ENCODE measurements at places on chromosomes 3 and 15.

DNA sequence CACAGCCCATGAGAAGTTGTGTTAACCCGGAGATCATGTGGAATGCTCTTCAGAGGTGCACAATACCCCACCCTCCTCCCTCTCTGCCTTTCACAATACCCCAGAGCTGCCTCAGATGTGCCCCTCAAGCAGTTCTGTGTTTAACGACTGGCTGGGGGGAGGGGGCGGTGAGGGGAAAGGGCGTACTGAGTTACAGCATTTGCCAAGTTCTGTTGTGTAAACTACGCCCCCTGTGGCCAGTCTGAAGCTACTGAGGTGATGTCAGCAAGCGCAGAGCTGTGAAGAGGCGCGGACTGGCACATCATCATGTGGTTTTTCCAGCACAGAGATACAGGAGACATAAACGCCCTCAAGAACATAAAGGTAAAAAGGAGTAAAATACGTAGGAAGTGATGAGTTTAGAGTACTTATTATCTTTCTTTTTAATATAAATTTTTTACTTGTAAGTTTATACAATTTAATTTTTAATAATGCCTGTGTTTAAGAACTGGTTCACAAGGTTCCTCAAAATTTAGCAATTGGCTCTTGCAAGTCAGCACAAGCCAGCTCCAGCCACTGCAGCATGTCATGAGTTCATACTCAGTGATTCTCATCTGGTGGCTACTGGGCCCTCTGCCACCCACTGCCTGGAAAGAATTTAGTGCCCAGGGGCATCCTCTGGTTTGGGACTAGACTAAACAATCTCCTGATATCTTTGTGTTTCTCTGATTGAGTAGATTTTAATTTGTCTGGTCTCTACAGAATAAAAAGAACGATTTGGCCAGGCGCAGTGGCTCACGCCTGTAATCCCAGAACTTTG is 1.7 kb downstream of the EPB42 start:
- no peak for DNase-seq

DNA sequence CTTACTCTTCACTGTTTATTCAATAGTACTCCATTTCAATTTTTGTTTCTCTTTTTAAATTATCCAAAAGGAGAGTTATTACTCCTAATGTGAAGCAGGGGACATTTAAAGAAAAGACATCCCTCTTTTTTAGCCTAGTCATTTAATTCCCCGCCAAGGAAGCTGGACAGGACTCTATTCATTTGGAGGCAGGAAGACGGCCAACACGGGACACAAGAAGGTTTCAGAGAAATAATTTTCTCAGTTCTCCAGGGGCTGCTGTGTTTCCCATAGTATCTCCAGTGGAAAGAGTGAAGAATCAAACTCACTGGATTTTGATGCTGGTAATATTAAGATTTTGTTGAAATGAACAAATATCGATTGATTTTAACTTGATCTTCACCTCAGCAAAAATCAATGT is 833.7 kb downstream of the ROBO2 start:
- no peak for DNase-seq

GRCh38 chr3:117748131-117748530 is 1038.6 kb downstream of the TUSC7 start:
- no peak for DNase-seq

- DNase-seq, result no peak
These were observed 21.1 kb upstream of the ST6GAL1 start for GRCh38 chr3:186909078-186909853.

DNA sequence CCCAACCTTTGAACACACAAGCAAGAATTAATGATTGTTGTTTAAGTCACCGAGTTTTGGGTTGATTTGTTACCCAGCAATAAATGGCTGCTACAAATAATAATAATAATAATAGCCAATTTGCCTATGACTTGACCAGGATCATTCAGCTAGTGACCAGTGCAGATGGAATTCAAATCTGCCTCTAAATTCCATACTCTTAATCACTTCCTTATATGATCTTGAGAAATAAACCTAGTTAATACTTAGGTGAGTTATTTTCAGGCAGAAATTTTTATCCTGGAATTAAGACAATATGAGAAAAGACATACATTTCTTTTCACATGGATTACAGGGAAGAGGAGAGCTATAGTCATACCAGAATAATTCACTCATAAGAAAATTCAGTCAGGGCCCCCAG is 116.0 kb upstream of the GALNT15 start:
- no peak for DNase-seq

DNA sequence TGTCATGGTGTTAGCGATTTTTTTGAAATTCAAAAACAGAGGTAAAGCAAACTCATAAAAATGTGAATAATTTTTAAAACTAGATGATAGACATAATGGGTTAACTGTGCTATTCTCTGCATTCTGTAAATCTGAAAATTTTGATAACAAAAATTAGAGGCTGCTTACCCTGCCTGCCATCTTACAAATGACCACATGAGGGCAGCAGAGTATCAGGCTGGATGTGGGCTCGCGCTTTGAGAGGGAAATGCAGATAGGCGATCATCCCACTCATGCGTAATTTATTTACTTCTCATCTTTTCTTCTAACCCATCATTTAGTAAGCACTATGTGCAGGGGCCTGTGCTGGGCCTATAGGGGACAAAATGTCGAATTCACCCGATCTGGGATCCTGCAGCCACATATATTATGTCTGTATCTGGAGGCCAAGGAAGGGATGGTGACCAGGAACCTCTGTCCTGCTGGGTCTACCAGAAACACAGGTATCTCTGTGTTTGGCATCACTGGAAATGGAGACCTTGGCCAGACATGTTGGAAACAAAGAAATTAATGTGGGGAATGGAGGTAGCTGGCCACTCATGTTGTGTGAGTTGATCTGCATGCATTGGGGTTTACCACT is 7.8 kb upstream of the RAD18 start:
- peak; percentile 11 for DNase-seq

DNA sequence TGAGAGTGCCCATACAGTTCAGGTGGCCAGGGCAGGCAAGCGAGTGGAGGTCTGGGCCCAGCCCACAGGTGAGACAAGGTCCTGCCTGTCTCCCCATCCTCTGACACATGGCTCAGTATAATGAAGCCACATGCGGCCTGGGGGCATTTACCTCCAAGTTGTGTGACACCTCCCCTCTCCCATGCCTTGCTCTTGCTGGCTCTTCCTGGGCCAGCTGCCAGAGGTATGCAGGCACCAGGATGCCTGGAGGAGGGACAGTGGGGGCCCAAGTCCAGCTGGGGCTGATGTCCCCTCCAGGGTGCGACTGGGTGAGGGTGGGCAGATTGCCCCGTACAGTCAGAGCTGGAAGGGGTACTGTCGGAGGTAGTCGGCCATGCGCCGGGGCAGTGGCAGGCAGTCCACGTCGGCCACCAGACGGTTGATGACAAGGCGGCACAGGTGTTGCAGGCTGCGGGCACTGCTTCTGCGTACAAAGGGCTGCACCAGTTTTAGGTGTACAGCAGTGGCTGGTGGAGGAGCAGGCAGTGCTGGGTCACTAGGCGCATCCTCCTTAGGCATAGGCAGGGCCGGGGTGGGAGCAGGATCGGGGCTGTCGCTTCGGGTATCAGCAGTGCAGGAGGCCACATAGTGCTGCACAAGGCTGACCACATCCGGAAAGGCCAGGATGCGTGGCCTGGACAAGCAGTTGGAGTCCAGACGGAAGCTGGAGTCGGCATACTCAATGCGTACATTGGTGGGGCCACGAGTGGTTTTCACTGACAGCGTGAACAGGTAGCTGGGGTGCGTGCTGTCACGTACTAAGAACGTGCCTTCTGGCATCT is 4.1 kb downstream of the CISH start:
- DNase-seq, result no peak

- no peak for DNase-seq
These were observed 58.1 kb upstream of the LCTL start for GRCh38 chr15:66623801-66624453.

- peak; percentile 83 for DNase-seq
These were observed 67.5 kb downstream of the RPL22L1 start for GRCh38 chr3:170802164-170803151.

DNA sequence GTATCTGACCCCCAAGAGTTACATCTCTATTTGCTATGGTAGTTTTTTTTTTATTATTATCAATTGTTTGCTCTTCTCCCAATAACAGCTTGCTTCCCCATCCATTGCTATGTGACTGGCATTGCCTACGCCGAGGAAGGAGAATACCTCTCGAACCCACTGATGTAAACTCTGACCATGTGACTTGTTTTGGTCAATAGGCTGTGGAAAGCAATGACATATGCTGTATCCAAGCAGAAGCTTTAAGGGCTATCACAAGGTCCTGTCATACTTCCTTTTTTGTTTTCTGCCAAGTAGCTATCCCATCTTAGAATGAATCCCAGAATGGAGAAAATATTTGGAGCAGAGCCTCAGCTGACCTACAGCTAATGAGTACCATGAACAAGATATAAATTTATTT is 111.0 kb upstream of the FRMD4B start:
- DNase-seq, result no peak

DNA sequence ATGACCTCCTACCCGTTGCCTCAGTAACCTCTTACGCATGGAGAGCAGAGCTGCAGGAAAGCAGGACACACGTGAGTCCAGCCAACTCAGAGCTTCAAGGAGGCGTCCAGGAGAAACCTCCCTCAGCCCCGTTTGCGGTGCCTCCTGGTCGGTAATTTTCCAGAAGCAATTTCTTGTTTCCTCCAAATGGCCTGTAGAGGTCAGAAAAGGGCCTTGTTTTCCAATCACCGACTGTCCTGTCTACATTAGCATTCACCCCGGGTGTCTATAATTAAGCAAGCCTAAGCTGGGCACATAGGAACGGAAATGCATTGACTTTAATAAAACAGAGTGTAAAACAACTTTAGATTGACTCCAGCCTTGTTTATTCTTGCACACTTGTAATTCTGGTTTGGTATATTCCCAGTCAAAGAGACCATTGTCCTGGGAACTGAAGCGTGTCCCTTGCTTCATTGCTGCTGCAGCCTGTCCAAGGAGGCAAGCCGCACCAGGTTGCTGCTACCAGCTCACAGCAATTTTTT is 836.2 kb downstream of the AGBL1 start:
- DNase-seq, result no peak

GRCh38 chr3:174953068-174953467 is 93.9 kb downstream of the NAALADL2 start:
- no peak for DNase-seq

DNA sequence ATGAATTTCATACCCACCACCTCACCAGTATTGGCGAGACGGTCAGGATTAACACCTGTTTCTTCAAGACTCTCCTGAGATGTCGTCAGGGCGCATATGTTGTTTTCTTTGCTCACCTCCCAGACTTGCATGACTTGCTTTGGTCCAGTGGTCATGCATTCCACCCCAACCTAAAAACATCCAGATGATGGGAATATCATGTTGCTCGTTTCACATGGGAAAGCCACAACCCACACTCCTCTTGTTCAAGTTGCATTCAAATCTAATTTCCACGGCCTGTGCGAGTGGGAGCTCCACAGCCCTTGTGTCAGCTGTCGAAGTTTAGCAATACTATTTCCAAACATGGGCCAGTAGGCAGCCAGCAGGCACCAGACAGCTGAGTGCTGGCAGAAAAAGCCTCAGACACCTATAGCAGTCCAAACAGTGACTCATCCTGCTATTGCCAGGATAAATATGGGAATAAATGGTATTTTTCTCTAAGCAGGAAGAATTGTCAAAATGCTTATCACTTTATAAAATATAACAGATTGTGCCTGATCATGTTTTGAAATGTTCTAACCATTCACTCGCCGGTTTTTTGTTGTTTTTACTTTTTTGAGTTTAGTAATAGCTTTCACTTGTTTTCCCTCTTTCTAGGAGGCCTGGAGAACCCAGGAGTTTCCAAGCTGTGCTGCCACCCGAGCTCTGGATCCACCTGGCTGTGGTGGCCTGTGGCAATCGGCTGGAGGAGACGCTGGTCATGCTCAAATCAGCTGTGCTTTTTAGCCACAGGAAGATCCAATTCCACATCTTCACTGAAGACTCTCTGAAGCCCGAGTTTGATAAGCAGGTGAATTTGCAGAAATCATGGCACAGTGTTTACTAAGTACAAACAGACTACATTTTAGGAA is 20.1 kb downstream of the GXYLT2 start:
- DNase-seq, result no peak

DNA sequence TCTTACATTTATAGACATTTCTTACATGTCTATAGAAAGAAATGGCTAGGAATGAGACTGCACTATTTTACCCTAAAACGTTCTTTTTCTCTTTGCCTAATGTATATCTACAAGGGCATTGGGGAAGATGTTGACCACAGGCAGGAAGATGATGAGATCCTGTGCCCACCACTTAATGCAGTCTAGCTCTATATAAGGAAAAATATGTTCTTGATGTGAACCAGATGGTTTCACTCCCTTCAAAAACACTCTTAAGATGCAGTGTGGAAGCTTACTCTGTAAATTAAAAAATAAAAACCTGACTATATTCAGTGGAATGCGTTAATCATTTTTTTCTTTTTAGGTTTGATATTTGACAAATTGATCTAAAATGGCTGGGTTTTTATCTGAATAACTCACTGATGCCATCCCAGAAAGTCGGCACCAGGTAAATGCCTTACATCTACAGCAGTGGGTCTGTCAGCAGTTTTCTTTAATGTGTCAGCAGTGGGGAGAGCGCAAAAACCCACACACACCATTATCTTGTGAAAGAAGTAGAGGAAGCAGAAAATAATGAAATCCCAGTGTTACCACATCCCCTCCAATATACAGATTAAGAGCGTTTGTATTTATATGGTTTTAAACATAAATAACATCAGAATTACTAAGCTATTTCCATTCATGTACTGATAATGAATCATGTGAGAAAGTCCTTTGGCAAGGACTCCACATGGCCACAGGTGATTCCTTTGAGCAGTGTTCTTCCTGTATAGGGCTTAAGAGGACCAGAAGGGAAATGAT is 10.1 kb downstream of the AGTR1 start:
- no peak for DNase-seq

DNA sequence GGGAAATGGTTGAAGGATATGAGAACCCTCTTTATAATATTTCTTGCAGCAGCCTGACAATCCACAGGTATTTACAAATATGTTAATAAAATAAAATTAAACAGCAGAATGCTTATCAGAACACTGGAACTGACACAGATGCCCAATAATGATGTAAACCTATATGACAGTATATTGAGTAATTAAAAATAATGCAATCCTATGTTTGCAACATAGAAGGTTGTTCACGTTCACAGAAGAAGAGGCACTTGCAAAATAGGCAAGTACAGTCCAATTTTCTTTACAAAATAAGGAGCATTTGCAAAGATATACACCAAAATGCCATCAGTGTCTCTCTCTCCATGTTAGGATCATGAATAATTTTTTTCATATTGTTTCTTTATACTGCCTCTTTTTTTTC is 397.0 kb upstream of the WNT5A start:
- no peak for DNase-seq

DNA sequence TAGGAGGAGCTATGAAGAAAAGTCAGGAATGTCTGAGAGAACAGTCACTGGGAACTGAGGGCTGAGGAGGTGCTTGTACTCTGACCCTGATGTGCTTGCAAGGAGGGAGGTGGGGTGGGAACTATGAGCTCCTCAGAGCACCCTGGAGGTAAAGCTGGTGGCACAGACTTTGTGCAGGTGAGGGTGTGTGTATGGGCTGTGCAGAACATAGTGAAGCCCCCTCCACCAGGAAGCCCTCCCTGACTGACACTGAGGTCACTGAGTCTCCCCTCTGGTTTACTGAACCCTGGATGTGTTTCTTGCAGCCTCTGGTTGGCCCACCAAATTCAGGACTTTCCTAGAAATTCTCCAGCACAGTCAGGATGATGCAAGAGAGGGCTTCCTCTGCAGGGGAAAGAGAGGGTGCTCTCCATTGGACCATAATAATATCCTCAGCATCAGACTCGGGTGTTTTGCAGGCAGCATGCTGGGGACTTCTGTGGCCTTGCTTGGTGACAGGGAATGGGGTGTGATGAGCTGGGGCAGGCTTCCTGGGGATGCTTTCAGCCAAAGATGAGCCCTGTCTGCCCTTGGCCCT is 1.5 kb upstream of the ISLR start:
- no peak for DNase-seq

- DNase-seq, result no peak
These were observed 136.7 kb downstream of the GBE1 start for GRCh38 chr3:81624756-81625155.
